Mesothelial cell of epicardium (in vitro differentiated cells): ENCODE measurements at places on chromosomes 5 and 9.

DNA sequence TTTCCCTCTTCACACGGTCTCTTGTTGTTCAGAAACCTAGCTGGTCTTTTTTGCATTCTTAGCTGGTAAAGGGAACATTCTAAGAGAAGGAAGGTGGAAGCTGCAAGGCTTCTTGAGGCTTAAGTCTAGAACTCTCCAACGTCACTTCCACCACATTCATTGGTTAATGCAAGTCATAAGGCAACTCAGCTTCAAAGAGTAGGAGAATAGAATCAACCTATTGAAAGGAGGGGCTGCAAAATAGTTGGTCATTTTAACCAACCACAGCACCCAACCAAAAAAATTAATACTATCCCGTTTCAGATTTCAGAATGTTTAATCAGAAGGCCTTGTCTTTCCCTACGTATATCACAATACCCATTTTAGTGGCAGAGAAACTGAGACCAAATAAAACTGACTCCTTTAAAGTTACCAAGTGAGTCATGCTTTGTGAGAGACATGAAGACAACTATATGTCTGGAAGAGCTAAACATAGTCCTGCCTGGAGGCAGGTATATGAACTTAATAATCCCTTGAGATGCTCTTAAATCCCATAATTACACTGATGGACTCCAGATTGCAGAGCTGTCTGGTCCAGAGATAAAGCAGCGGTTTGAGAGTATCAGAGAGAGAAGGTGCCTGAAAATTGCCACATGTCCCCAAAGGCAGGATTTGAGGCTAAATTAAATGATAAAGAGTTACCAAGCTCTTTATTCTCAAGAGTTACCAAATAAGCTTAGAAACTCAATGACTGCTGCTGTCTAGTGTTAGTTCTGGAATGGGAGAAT lies 14.4 kb downstream of the DOCK8 start:
- DNase-seq, result no peak

GRCh38 chr5:69170969-69171368 lies 4.0 kb downstream of the CCNB1 start:
- DNase-seq, result no peak

DNA sequence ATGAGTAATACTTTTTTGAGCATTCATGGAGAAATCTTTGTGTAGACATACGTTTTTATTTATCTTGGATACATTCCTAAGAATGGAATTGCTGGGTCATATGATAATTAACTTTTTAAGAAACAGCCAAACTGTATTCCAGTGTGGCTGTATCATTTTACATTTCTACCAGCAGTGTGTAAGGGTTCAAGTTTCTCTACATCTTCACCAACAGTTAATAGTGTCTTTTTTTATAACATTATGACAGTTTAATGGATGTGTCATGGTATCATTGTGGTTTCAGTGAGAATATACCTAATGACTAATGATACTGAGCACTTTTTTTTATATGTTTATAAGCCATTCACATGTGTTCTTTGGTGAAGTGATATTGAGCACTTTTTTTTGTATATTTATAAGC lies 52.4 kb downstream of the NIPBL start:
- DNase-seq, result no peak

DNA sequence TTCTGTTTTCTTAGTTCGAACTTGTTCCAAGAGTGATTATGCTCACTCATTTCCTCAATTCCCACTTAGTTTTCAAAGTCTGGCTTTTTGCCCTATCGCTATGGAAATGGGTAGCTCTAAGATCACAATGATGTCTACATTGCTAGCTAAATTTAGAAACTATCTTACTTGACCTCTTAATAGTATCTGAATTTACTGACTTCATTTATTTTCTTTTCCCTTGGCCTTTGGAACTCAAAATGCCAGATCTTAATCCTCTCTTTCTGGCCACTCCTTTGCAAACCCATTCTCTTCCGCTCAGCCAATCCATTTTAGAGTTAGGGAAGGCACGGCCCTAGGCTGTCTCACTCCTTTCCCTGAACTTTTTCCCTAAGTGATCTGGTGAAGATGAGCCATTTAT lies 137.0 kb downstream of the FER start:
- DNase-seq, result no peak

DNA sequence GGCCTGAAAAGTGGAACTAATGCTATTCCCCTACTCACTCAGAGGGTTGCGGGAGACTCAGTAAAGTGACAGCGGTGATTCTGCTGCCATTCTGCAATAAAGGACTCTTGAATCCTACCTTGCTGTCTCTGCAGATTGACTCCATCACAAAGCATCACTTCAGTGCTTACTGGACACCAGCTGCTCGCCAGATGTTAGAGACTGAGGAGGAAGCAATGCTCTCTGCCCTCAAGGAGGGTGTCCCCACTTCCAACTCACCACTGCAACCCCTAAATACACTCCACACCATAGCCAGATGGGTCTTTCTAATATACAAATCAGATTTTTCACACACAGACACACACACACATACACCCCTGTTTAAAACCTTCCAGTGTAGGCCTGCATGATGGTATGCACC lies 21.4 kb downstream of the TTLL11 start:
- no peak for DNase-seq

- DNase-seq, result no peak
Measured at GRCh38 chr5:11692636-11693035, 211.6 kb downstream of the CTNND2 start.

GRCh38 chr9:98256756-98257155 lies 1.3 kb upstream of the TBC1D2 start:
- no peak for DNase-seq

DNA sequence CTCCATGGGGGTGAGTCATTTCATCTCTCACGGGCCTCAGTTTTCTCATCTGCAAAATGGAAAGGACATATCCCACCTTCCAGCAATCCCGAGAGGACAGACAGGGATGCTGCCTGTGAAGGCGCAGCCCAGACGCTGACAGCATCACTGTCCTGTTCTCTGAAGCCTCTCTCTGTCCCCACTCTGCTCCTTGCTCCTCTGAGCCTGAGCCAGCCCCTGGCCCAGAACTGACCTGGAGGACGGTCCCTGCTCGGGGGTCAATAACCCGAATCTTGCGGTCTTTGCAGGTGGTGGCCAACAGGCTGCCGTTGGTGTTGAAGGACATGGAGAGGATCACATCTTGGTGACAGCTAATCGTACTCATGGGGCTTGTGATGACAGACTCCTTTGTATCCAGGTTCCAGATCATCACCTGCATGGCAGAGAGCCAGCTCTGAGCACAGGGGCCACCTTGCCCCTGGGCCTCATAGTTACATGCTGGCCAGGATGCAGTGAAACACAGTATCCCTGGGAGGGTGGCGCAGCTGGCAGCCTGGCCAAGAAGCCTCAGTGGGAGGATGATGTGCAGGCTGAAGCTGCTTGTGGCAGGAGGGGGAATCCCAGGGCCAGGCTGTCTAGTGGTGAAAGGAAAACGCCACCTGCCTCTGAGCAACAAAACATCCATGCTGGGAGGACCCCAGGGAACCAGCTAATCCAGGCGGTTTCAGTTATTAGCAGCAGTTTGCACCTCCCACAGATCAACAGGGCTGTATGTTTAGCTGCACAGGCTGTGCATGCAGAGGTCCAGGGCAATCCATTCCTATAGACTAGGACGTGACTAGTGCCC lies 14.0 kb upstream of the TRIM14 start:
- no peak for DNase-seq

GRCh38 chr9:108105885-108106284 lies 616.3 kb upstream of the KLF4 start:
- no peak for DNase-seq

DNA sequence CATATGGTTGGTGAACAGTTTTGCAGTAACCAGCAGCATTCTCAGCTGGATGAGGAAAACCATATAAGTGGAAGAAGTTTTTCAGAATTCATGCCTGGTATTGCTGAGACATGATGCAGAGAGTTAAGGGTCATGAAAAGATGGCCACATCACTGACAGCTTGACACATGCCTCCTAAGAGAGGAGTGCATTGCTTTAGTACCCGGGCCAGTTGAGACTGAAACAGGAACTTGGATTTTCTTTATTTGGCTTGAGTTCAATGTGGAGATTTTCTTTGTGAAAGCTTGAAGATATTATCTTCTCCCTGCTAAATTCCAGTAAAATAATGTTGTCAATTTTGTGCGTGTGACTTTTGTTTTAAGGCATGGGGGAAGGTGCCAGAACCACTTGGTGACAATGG lies 35.8 kb downstream of the HACD4 start:
- no peak for DNase-seq

GRCh38 chr9:107491081-107492053 lies 1.8 kb upstream of the KLF4 start:
- no peak for DNase-seq

GRCh38 chr5:14486996-14487896 lies 94.3 kb upstream of the OTULINL start:
- DNase-seq, result no peak

GRCh38 chr5:131209506-131210150 lies 38.9 kb downstream of the LYRM7 start:
- DNase-seq, result no peak
